Chondrocyte (in vitro differentiated cells): ENCODE measurements at places on chromosomes 1 and 21. TPM values are rescaled to one million over a fixed set of nuclear protein-coding genes. Genes with fewer than 3 reads are reported as not detected.

GRCh38 chr1:232335261-232335660, 294.7 kb downstream of the SIPA1L2 start:
- no peak for DNase-seq
- no peak overlapping the region for H3K4me3 ChIP-seq
- no peaks in the 10 kb centered on the region for H3K4me1 ChIP-seq
- peaks cover 19% of the 10 kb centered on the region for H3K27me3 ChIP-seq
- peaks cover 1% of the 10 kb centered on the region for H3K36me3 ChIP-seq
- H3K27ac ChIP-seq, result no peak overlapping the region

DNA sequence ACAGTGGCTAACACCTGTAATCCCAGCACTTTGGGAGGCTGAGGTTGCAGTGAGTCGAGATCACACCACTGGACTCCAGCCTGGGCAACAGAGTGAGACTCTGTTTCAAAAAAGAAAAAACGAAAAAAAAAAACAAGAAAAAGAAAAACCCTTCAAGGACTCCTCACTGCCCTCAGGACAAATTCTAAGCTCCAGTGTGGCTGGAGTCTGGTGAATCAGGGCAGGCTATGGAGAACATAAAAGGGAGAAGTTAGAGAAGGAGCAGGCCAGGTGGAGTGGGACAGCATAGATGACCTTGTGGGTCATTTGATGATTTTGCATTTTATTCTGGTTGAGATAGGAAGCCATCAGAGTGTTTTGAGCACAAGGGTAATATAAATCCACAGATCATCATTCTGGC, 12.5 kb upstream of the UAP1 start:
- peak overlapping the region; percentile 10 for H3K27ac ChIP-seq
- H3K36me3 ChIP-seq, result no peaks in the 10 kb centered on the region
- H3K4me3 ChIP-seq, result no peak overlapping the region
- DNase-seq, result no peak

DNA sequence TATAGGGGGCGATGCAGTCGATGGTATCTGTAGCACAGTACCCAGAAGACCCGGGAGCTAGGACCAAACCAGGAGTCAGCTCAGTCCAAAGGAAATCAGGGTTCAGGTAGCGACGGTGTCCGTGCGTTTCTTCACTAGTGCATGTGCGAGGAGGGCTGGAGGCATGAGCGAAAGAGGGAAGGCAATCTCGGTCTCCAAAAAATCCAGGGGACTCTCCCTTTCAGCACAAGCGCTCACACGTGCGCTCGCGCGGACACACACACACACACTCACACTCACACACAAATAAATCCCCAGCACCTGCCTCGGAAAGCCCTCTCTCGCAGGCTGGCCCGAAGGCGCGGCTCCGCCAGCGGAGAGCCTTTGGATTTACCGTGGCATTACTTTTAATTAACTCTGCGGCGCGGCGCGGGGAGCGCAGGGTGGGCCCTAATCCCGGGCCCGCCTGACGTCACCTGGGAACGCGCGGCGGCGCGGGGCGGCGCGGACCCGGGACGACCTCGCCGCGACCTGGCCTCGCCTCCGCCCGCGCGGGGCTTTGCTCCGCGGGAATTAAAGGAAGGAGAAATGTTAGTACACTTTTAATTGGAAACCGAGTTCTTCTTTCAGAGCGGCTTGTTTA, 121.2 kb downstream of the LMX1A start:
- no peaks in the 10 kb centered on the region for H3K36me3 ChIP-seq
- H3K27ac ChIP-seq, result no peak overlapping the region
- no peak for DNase-seq
- peak overlapping the region; percentile 60 for H3K4me3 ChIP-seq
- peaks cover 12% of the 10 kb centered on the region for H3K4me1 ChIP-seq
- peaks cover 65% of the 10 kb centered on the region for H3K27me3 ChIP-seq

The SYT6 gene
- total RNA-seq, result not detected in 3 replicates
